ENCODE measurements at places on chromosomes 12 and 14. TPM values are rescaled to one million over a fixed set of nuclear protein-coding genes. Genes with fewer than 3 reads are reported as not detected.

- no peak for ATAC-seq
These were observed 201.1 kb downstream of the ZFP36L1 start for GRCh38 chr14:68591786-68592185.

- ATAC-seq: no peak
These were observed 45.8 kb upstream of the HOXC13 start for GRCh38 chr12:53892762-53893395.

TSHR gene
- 0.41 TPM for total RNA-seq

TMEM260 gene
- total RNA-seq: 21.2 TPM

BRAP gene
- total RNA-seq: 19.2 TPM

DNA sequence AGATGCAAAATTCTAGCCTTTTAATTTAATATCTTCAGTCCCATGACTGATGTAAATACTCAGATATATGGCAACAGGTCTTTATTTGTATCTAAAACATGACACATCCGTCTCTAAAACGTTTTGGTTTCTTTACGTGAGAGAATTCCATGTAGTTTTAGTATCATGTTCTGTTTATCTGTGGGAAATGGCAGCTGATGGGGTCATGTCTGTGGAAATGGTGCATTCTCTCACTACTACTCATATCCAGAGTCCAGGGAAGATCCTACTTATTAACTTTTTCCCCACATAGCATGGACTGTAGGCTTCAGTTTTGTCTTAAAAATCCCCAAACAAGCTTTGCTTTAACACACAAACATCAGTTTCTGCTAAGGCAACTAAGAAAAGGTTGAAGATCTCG lies 53.8 kb downstream of the SPTLC2 start:
- ATAC-seq: no peak

GRCh38 chr12:27620121-27620520 lies 76.1 kb upstream of the REP15 start:
- no peak for ATAC-seq

CERS5 gene
- total RNA-seq: 83.7 TPM

All from motor neuron (in vitro differentiated cells).